ENCODE measurements at places on chromosomes 7 and 10. TPM values are rescaled to one million over a fixed set of nuclear protein-coding genes. Genes with fewer than 3 reads are reported as not detected.

DNA sequence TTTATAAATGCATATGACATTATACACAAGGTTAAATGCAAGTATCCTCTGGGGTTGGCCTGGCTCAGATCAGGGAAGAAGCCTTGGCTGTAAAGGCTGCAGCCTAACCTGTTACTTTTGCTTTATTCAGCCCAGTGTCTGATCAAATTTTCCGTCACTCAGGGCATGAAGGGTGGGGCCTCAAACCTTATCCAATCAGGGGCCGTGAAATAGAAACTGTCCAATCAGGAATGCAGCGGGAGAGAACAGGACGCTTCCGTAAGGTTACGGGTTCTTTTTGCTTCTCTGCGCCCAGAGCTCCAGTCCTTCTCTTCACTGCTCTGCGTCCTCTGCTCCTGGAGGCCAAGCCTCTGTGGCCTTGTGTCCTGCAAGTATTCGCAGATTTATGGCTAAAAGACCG is at the start of gene ZNF716:
ZNF716 (plus strand) TSS at position 274 of the 400 bp plus-strand sequence; CDS start at position 386, 112 bp downstream.
- no peaks in the 10 kb centered on the region for H3K27me3 ChIP-seq
- H3K4me1 ChIP-seq, result no peaks in the 10 kb centered on the region
- no peak within 1 kb of the TSS for H3K4me3 ChIP-seq
- no peak within 1 kb of the TSS for H3K27ac ChIP-seq
- DNase-seq, result no peak

GRCh38 chr10:131898061-131898460 is 2.7 kb upstream of the PPP2R2D start:
- no peak overlapping the region for H3K27ac ChIP-seq
- H3K4me1 ChIP-seq, result peaks cover 7% of the 10 kb centered on the region
- H3K4me3 ChIP-seq, result no peak overlapping the region
- no peak for DNase-seq

DNA sequence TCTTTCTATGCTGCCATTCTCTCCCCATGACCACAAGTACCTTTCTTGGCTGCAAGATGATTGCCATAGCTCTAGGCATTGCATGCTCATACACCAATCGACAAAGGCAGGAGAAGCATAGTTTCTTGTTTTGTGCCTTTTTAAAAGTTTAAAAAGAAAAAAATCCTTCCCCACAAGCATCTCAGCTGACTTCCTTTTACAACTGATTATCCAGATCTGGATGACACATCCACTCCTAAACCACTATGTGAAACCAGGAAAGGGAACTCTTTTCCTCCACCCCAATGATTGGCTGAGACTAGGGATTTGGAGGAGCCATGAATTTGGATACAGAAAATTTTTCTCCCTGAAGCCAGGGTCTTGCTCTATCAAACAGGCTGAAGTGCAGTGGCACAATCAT is 14.5 kb upstream of the LRRC4 start:
- H3K27me3 ChIP-seq, result no peaks in the 10 kb centered on the region
- H3K4me1 ChIP-seq, result no peaks in the 10 kb centered on the region
- no peak overlapping the region for H3K27ac ChIP-seq
- H3K36me3 ChIP-seq, result no peaks in the 10 kb centered on the region

DNA sequence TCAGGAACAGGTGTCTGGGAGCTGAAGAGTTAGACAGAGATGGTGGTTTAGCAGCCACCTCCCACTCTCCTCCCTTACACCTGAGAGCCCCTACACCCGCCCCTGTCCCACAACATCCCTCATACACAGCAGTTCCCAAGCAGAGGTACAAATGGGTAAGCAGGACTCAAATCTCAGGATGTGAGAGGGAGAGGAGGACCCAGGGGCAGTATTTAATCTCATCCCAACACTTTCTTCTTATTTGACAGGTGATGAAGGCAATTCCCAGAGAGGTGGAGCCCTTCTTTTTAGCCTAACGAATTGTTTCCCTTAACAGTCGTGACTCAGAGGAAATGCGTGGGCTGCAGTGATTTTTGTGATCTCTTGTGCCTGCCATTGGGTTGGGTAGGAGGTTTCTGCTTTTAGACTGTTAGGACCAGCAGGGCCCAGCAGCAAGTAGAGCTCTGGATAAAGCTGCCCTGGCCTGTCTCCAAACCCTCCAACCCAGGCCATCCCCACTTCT is 191.3 kb downstream of the HECW1 start:
- peaks cover 7% of the 10 kb centered on the region for H3K4me1 ChIP-seq
- no peaks in the 10 kb centered on the region for H3K27me3 ChIP-seq
- no peak overlapping the region for H3K4me3 ChIP-seq

The FAM25G gene
- not detected for total RNA-seq

The UCMA gene
- total RNA-seq, result 0.38 TPM
